ENCODE measurements at places on chromosomes 1 and 21.

- no peak for DNase-seq
Measured at GRCh38 chr1:231923491-231924041, 297.0 kb downstream of the DISC1 start.

DNA sequence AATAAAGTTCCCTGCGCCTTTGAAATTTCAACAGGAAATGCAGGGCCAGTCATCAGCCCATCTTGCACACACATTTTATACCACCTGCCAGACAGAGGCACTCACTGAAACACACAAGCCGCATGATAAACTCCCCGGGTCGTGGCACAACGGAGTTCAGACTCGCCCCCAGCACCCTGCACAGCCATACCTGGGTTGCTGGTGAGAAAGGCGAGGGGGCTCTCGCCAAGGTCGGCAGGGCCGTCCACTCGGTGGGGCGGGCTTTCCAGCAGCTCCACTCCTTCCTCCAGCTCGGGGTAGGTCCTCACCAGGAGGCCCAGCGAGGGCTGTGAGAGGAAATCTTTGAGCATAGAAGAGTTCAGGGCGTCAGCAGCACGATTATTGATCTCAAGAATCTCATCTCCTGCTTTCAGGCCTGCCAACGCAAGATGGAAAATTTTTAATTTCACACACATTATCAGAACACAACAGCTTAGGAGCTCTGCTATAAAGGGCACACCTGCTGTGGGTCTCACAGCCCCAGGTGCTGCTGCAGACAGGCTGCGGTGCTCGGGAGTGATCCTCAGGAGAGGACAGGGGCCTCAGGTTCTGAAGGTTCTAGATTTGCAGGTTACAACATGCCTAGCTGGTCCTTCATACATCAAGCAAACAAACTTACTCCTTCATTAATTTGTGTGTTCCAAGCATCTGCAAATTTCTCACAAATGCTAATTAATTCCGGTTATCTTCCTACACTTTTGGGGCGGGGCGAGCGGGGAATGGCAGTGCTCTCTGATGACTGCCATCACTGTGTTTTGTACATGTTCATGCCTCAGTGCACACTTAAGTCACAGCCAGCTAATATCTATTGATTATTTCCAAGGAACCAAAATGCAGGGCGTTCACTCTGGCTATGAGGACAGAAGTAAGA is 144.2 kb upstream of the KRTAP19-8 start:
- DNase-seq = peak; percentile 60

DNA sequence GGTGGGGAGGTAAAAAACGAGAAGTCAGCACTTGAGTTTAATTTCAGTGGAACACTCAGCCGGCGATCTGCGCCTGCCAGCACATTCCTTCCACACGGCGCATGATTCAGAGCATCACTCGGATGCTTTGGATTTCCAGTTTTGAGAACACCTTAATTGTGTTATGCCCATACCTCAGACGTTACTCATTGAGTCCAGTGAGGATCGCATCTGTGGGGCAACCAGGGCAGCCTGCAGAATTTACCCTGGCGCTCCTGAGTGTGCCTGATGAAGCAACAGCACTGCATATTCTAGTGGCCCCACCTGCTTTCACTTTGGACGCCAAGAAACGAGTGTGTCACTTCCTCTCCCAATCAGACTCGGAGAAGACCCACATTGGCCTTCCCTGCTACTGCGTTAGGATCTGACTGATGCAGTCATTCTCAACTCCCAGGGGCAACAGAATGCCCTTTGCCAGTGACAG is 19.9 kb downstream of the FAM89A start:
- no peak for DNase-seq

GRCh38 chr1:30727824-30728223 is 4.4 kb upstream of the MATN1 start:
- DNase-seq = no peak

GRCh38 chr1:26276432-26276838 is 3.5 kb upstream of the SH3BGRL3 start:
- DNase-seq = no peak

GRCh38 chr1:6317098-6317760 is 56.3 kb upstream of the GPR153 start:
- no peak for DNase-seq

All from T follicular helper cell (primary cell).